ENCODE measurements at places on chromosomes 16 and 17.

DNA sequence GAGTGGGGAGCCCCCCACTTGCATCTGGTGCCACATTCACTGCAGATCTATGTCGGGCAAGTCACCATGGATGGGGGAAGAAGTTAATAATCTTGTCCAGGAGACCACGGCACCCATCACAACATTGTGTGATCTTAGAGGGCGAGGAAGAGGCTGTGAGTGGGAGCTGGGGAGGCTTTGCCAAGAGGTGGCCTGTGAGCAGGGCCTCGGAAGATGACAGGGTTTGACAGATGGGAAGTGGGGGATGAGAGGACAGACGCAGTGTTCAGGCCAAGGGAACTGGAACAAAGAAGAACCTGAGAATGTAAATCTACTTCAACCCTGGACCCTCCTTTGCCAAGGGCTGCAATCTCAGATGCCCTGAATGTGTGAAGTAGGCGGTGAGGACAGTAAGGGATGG is 12.4 kb downstream of the ACE start:
- no peak for DNase-seq

GRCh38 chr16:12425134-12425941 is 378.3 kb downstream of the CPPED1 start:
- DNase-seq: no peak

GRCh38 chr16:74766729-74767128 is 7.9 kb downstream of the FA2H start:
- DNase-seq: no peak

- no peak for DNase-seq
These were observed 91.8 kb downstream of the SDK2 start for GRCh38 chr17:73552300-73553048.

GRCh38 chr17:81915331-81915730 is 2.6 kb downstream of the SIRT7 start:
- DNase-seq: no peak

- no peak for DNase-seq
These were observed 26.7 kb downstream of the TBX4 start for GRCh38 chr17:61478790-61479492.

GRCh38 chr16:67943619-67944504 is at the start of gene LCAT:
TSS of gene LCAT (minus strand) at chr16:67944120. CDS start at chr16:67944101, 19 bp downstream.
- no peak for DNase-seq
